ENCODE measurements at places on chromosomes 7 and 10. TPM values are rescaled to one million over a fixed set of nuclear protein-coding genes. Genes with fewer than 3 reads are reported as not detected.
A peak's percentile ranks its signal among the peaks of the same experiment; 100 is the strongest.

The FAM13C gene
- not detected for total RNA-seq

The MYO1G gene
- total RNA-seq = 399 TPM

GRCh38 chr10:85811405-85811804, 555.2 kb downstream of the GRID1 start:
- no peak for DNase-seq

The CRYGN gene
- total RNA-seq = 0.90 TPM

DNA sequence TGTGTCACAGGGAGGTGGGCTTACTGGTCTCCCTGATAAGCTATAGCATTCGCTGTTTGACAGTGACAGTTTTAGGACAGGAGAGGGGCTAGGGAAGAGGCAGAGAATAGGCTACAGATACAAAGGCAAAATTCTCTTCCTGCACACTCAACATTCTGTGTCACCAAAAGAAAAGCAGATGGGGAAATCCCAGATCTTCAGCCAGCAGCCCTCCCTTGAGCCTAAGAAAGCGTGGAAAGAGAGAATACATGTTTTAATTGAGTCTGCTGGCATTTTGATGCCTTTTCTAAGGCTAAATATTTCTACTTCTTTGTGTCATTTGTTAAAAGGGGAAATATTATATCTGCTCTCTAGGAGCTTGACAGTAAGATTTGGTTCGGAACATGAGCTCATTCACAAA, 247.0 kb downstream of the TRIL start:
- no peak for DNase-seq

The SLC16A12 gene
- not detected for total RNA-seq

GRCh38 chr7:2104107-2104710, 128.5 kb downstream of the MAD1L1 start:
- peak; percentile 93 for DNase-seq

- peak; percentile 83 for DNase-seq
These were observed at the start of gene NT5C2 for GRCh38 chr10:103193107-103193819. NT5C2 (minus strand) TSS chr10:103193272; CDS start chr10:103174958, 18,314 bp downstream.

The SOSTDC1 gene
- total RNA-seq = not detected

- DNase-seq = no peak
These were observed 20.7 kb downstream of the GTF2IRD1 start for GRCh38 chr7:74474271-74474865.

The TLX1 gene
- total RNA-seq = not detected

DNA sequence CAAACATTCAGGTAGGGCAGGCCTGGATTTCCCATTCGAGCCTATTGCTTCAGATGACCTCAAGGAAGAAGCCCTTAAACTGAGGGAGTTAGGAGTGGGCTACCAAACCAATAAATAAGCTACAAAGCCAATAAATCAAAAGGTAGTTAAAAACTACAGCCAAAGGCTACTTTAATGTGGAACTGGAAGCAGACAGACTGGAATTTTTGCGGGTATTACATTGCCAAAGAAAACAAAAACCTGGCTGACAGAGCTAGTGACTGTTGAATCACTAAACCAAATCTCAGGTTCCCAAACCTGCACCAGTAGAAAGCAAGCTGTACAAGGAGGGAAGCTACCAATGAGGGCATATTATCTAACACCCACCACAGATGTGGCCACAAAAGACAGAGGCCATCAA, 315.6 kb downstream of the GRM8 start:
- no peak for DNase-seq

GRCh38 chr10:113425541-113425951, 127.3 kb upstream of the HABP2 start:
- no peak for DNase-seq

The LLCFC1 gene
- total RNA-seq = not detected

Data from activated CD8-positive, alpha-beta T cell treated with anti-CD3 and anti-CD28 coated beads for 36 hours (primary cell).